Kidney glomerular epithelial cell (primary cell): ENCODE measurements at places on chromosomes 3 and 15.

DNA sequence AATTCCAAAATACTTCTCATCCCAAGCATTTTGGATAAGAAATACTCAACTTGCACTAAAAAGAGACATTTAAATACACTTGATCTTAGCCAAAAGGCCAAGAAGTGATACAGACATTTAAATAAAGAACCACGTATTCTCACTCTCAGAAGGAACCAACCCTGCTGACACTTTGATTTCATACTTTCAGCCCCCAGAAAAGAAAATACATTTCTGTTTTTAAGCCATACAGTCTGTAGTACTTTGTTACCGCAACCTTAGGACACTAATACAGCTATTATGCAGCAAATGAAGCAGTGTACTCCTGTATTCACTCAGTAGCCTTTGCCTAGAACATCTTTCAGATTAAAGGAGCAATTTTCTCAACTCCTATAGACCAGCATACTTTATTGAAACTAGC lies 86.7 kb downstream of the TBC1D5 start:
- DNase-seq = no peak

DNA sequence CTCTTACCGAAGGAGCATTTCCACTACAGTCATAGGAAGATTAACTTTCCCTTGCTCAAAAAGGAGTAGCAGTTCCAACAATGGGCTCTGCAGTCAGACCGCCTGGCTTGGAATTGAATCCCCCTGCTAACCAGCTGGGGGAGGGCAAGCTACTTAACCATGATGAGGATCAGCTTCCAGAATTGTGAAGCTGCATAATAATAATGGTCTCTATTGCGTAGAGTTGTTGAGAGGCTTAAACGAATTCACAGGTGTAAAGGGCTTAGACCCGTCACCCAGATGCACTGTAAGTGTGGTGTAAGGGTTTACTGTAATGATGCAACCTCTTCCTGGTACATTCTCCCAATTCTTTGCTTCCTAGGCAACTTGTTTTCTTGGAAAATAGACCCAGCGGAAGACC lies 185.2 kb upstream of the RGMA start:
- no peak for DNase-seq

GRCh38 chr15:55588815-55589115 lies 620 bp upstream of the PYGO1 start:
- no peak for DNase-seq

- no peak for DNase-seq
Measured at GRCh38 chr3:50584391-50584790, 15.1 kb downstream of the HEMK1 start.

GRCh38 chr3:168093790-168094189 lies 1.9 kb downstream of the GOLIM4 start:
- no peak for DNase-seq

DNA sequence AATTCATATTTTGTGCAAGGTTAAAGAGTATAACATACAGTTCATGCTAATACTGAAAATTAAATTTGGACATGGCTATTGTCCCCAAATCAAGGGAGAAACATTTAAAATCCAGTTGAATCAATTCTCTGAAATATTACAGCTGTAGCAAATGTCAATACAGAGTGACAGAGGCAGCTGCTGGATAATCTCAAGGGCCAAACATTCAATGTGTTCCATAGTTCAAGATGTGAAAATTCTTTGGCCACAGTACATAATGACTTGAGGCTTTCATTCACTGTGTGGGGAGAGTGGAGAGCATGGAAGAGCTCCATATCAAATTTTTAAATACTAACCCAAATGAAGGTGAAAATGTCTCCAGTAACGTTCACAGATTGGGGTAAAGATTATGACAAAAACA lies 1192.8 kb upstream of the CADM2 start:
- no peak for DNase-seq

DNA sequence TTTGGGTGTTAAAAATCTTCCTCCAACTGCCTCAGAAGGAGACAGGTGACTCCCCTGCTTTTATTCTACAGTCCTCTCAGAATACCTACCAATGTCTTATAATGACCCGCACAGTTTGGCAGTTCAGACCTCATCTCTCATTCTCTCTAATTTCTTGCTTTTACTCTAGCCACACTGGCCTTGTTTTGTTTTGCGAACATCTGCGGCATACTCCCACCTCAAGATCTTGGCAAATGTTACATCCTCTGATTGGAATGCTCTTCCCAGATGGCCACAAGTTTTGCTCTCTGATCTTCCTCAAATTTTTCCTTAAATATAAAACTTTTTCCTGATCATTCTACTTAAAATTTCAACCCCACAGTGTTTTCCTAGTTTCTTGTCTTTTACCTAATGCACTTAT lies 94.1 kb downstream of the PLSCR2 start:
- DNase-seq = no peak

- no peak for DNase-seq
Measured at GRCh38 chr3:127386490-127386889, 98.6 kb upstream of the PRR20G start.

- no peak for DNase-seq
Measured at GRCh38 chr15:66210684-66211083, 42.9 kb downstream of the MEGF11 start.

- DNase-seq = no peak
Measured at GRCh38 chr15:66865622-66866611, 163.9 kb downstream of the SMAD6 start.

- DNase-seq = no peak
Measured at GRCh38 chr15:67831363-67831762, 6.1 kb downstream of the SKOR1 start.

- DNase-seq = no peak
Measured at GRCh38 chr15:50344006-50344464, 11.0 kb downstream of the GABPB1 start.

GRCh38 chr3:156817646-156818272 lies 8.4 kb upstream of the LEKR1 start:
- DNase-seq = no peak

GRCh38 chr3:21405671-21406667 lies 345.0 kb downstream of the ZNF385D start:
- no peak for DNase-seq

- DNase-seq = no peak
Measured at GRCh38 chr3:153628591-153628990, 466.6 kb downstream of the RAP2B start.

- no peak for DNase-seq
Measured at GRCh38 chr3:40302784-40303183, 6.7 kb upstream of the EIF1B start.

GRCh38 chr15:95887666-95888390 lies 442.7 kb upstream of the NR2F2 start:
- no peak for DNase-seq

DNA sequence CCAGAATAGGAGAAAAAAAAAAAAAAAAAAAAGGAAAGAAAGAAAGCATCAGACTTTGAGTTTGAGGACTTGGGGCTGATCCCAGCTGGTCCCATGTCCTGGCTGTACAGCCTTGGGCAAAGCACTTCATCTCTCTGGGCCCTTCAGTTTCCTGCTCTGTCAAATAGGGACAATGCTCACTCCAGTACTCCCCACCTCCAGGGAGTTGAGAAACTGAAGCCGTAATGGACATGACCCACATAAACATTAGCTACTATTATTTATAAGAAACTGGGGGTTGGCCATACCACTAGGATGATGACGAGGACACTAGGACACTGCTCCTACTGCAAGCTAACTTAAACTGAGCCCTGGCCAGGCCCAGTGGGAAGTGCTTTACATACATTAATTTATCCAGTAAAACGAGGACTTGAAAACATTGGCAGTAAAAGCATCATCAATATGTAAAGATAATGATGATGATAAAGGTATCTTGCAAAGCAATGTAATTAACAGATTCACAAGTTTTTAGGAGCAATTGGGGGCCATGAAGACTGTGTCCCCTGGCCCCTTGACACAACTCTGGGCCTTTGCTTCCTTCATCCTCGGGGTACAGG lies 22.9 kb upstream of the SMAD6 start:
- no peak for DNase-seq

DNA sequence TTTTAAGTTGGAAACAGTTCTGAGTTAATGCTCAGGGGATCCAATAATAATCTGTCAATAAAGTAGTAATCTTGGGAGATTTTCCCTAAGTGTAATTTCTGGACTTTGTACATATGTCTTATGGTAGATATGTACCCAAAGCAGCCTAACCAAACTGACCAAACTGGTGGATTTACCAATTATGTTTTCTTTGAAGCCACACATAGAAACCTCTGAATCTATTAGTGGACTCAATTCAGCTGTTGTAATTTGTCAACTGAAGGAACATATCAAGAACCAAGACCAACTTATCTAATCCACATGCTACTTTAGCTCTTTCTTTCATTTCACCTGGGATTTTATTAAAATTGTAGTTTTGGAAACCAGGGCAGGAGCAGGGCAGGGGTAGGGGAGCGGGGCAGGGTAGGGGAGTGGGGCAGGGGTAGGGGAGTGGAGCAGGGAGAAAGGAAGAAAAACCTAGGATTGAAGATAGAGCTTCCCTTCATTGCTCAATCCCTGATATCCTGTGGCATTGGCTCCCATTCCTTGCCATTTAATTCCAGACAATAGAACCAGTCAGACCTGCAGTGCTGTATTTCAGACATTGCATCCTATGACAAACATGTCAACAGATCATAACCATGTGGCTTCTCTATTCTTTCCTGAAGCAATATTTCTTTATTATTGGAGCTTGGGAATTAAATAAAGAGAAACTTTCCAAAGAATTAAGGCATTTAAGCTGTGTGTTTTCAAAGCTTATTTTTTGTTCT lies 101.8 kb downstream of the NFKBIZ start:
- DNase-seq = no peak

GRCh38 chr15:51853998-51854397 lies 24.5 kb downstream of the TMOD3 start:
- no peak for DNase-seq

GRCh38 chr3:30034246-30034991 lies 572.0 kb upstream of the TGFBR2 start:
- DNase-seq = no peak

DNA sequence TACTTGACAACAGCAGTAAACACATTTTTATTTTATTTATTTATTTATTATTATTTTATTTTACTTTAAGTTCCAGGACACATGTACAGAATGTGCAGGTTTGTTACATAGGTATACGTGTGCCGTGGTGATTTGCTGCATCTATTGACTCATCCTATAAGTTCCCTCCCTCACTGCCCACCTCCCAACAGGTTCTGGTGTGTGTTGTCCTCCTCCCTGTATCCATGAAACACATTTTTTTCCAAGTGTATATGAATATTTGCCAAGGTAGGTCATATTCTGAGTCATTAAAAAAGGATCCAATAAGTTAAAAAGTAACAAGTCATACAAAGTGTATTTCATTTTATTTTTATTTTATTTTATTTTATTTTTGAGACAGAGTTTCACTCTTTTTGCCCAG lies 567.3 kb upstream of the KCNMB2 start:
- peak; percentile 34 for DNase-seq

- DNase-seq = no peak
Measured at GRCh38 chr3:150220799-150221198, 187.3 kb upstream of the TSC22D2 start.

DNA sequence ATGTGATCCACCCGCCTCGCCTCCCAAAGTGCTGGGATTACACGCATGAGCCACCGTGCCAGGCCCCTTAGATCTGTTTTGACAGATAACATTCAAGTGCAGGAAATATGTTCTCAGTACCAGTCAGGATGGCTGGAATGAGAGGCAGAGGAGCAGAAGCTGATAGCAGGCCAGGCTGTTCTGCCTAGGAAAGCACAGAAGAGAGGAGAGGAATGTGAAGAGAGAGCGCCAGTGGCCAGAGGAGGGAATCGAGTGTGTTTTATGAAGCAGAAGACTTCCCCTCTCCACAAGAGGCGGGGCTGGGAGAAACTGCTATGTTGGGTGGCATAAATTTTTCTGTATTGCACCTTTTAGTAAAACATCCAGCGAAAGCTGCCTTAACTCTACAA lies 32.0 kb upstream of the RYK start:
- DNase-seq = no peak

GRCh38 chr15:45180648-45181436 lies 6.9 kb downstream of the SHF start:
- DNase-seq = no peak

GRCh38 chr15:85491691-85492090 lies 111.3 kb downstream of the AKAP13 start:
- DNase-seq = no peak

- no peak for DNase-seq
Measured at GRCh38 chr15:48522123-48522522, 123.4 kb downstream of the FBN1 start.

- no peak for DNase-seq
Measured at GRCh38 chr15:100112061-100112420, 229.7 kb downstream of the ADAMTS17 start.

- no peak for DNase-seq
Measured at GRCh38 chr3:72442759-72443158, 405.5 kb downstream of the SHQ1 start.

DNA sequence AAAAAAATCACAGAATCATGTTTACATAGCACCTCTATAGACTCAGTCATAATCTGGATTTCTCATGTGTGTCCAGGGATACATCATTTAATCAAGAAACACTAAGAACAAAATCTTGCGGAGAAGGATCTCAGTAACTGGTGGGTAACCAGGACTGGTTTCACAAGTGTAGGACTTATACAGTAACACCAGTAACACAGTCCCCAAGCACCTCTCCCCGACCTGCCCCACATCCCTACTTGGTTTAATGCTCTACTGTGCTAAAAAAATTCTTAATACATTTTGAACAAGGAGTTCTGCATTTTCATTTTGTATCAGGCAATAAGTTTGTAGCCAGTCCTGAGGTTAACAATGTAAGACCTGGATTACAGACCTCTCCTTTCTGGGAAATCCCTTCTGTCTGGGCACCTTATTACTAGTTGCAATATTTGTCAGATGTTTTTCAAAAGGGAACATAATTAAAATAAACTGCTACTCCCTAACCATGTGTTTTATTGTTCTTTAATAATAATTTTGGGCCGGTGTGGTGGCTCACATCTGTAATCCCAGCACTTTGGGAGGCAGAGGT lies 57.6 kb upstream of the BBX start:
- no peak for DNase-seq

DNA sequence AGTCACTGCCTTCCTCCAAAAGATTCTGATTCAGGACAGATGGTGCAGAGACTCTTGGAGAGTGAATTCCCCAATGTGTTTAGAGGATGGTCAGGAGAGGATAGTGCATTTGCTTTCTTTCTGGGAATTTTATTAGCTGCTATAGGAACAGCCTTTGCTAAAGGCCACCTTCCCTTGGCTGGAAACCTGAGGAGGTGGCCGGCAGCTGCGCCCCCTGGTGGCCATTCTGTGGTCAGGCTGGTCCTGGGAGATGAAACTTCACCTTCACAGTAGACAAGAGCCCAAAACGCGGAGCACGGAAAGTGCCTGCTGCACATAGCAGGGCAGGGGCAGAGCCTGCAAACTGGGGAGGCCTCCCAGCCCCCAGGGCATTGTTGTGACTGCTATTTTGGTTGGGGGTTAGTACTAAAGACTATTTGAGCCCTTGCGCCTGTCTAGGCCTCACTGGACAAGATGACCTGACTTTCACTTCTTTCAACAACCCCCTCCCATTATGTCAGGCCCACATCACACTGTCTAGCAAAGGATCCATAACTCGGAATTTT lies 34.3 kb downstream of the SEC22C start:
- peak; percentile 41 for DNase-seq

DNA sequence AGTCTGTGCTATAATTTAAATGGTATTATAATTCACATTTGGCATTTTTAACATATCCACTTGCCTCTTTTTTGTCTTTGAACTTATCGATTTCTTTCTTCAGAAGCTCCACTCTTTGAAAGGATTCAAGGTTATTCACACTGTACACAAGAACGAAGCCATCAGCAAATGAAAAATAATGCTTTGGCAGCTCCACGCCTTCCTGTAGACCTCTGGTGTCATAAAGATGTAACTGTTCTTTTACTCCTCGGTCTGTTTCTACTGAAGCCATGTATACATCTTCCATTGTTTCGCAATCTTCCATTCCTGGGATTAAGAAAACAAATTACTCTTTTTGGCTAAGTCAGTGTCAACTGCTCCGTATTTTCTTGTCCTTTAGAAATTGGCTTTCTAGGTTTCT lies 16.0 kb downstream of the NKIRAS1 start:
- DNase-seq = no peak
